MV-4-11 (cell line): ENCODE measurements at places on chromosomes 13 and 19.

DNA sequence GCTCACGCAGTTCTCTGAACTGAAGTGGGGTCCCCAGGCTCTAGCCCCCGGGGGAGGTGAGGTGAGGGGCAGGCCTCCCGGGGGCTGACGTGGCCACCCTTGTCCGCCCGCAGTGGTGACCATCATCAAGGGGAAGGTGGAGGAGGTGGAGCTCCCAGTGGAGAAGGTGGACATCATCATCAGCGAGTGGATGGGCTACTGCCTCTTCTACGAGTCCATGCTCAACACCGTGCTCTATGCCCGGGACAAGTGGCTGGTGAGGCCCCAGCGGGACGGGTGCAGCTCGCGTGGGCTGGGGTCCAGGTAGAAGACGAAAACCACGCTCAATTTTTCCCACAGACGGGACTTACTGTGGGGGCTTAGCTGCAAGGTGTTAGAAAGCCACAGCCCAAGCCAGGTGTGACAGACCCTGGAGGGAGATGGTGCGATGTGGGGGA is 5.6 kb upstream of the ADM5 start:
- no peak for DNase-seq

DNA sequence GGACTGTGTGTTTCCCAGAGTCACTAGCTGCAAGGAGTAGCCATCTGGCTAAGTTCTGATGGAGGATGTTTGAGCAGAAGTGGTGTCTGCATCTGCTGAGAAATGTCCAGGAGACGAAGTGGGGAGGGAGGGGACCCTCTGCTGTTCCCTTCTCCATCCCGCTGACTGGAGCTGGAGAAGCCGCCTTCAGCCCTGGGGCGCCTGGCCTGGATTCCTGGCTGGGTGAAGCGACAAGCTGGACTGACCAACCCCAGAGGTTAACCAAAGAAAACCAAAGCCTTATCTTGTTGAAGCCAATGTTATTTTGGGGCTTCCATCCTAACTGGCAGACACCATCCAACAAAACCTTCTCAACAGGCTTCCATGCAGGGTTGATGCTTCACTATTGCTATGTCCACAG is 67.6 kb downstream of the SLC7A1 start:
- no peak for DNase-seq

DNA sequence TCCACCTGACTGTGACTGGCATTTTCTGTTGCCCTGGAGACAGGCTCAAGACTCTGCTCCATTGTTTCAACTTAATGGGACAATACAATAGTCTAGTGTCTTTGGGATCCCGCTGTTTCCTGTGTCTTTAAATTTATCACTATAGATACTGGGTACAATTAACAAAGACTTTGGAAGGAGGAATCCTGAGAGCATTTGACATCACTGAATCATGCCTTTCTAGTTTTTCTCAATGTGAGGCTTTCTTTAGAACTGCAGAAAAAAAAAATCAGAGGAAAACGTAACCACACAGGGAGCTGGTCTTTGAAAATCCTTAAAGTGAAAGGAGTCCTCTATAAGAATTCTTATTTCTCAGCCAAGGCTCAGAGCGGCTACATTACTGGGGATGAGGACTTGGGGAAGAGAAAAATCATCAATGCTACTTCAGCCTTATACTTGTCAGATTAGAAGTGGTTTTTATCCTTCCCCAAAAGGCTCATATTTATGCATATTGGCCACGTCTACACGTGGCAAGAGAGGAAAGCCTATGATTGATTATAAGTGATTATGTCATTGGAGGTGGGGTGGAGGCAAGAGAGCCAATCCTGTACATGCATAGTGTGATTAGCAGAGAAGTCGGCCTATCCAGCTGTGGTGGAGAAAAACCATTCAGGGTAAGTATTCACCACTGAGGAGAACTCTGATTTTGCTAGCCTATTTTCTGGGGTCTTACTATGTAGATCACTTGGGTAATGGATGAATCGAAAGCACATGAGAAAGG is 34.4 kb upstream of the UBL3 start:
- no peak for DNase-seq

DNA sequence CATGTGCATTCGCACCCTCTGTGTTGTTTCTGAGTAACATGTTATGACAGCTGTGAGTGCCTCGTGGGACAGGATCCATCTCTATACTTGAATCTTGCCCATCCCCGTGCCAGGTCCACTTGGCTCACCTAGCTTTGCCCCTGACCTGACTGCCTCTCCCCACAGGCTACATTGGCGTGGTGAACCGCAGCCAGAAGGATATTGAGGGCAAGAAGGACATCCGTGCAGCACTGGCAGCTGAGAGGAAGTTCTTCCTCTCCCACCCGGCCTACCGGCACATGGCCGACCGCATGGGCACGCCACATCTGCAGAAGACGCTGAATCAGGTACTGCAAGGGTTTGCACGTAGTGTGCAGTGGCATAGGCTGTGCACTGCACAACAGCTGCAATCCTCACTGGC is 53.2 kb downstream of the TMED1 start:
- no peak for DNase-seq

DNA sequence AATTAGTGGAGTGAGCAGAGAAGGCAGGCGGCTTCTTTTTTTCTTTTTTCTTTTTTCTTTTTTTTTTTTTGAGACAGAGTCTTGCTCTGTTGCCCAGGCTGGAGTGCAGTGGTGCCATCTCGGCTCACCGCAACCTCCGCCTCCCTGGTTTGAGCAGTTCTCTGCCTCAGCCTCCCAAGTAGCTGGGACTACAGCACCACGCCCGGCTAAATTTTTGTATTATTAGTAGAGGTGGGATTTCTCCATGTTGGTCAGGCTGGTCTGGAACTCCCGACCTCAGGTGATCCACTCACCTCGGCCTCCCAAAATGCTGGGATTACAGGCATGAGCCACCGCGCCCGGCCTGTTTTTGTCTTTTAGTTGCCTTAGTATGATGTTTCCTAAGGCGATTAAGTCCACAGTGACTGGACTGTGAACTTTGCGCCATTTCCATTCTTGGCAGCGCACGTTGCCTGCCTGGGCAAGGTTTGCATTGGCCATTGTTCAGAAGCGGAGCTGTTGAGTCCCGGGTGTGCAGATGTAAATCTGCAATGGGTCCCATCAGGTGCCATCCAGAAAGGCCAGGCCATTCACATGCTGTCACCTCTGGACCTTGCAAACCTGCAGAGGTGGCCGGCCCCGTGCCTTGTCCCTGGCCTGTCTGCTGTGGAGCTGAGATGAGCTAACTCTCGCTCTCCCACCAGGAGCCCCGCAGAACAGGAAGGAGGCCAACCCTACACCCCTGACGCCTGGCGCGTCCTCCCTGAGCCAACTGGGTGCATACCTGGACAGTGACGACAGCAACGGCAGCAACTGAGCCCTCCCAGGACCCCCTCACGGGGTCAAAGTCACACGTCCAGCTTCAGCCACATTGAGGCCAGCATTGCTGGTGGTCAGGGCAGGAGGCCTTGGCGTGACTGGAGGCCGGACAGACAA is 10.9 kb upstream of the SHD start:
- no peak for DNase-seq

DNA sequence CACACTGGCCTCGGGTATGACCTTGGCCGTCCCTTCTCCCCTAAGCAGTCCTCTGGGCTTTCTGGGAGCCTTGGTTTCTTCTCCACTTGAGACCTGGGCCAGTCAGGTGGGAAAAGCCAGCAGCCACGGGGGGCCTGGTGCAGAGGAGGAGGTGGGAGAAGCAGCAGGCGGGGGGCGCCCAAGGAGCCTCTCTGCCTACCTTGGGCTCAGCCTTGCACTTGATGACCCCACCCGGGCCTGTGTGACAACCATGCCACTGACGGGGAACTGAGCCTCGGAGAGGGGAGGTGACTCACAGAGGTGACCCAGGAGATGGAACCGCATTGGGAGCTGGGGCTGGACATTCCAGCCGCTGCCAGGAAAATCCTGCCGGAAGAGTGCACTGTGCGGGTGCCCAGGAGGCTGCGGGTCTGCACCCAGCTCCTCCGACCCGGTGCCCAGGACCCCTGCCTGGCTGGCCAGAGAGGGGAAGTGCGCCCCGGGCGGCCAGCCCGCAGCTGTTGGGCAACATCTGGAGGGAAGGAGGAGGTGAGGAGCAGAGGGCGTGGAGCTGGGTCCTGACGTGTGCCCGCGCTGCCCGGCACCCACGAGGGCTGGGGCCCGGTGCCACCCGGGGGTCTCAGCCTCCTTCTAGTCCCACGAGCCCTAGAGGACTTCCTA is 23.4 kb upstream of the SLC7A10 start:
- peak; percentile 89 for DNase-seq

GRCh38 chr13:46289260-46289955 is 77.7 kb downstream of the LRRC63 start:
- DNase-seq: no peak

- DNase-seq: no peak
These were observed 17.3 kb downstream of the COL4A1 start for GRCh38 chr13:110289661-110290060.

DNA sequence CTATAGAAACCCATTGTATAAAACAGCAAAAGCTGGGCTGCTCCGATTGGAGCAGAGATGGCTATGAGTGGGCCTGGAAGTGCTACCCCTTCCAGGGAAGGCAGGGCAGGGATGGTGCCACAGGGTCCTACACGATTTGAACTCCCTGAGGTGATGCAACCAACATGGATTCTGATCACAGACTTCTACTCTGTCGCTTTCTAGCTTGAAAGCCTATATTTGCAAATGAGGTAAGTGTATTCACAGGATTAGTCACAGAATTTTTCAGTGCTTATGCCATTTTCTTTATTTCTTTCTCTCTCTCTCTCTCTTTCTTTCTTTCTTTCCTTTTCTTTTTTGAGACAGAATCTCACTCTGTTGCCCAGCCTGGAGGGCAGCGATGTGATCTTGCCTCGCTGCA is 179.0 kb downstream of the SPRY2 start:
- no peak for DNase-seq
